Gastroesophageal sphincter (tissue), 4 donors: ENCODE measurements at places on chromosomes 1 and 21. TPM values are rescaled to one million over a fixed set of nuclear protein-coding genes. Genes with fewer than 3 reads are reported as not detected.

DNA sequence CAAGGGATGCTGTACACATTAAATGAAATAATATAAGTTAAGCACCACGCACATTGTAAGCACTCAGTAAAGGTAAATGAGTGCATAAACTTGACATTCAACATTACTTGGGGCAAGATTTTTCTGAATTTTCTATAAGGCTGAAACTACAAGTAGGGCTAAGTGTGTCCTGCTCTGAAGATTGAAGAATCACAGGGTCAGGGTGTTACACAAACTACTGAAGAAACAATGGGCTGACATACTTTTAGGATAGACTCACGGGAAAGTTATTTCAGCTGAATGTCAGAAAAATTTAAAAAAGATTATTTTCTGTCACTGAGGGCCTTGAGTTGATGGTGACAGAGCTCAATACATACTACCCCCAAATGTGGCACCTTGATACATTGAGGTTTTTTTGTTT, 644.2 kb upstream of the PLXNA2 start:
- ATAC-seq: no peak

OR6N1 gene
- total RNA-seq: not detected

GPA33 gene
- total RNA-seq: not detected

DNA sequence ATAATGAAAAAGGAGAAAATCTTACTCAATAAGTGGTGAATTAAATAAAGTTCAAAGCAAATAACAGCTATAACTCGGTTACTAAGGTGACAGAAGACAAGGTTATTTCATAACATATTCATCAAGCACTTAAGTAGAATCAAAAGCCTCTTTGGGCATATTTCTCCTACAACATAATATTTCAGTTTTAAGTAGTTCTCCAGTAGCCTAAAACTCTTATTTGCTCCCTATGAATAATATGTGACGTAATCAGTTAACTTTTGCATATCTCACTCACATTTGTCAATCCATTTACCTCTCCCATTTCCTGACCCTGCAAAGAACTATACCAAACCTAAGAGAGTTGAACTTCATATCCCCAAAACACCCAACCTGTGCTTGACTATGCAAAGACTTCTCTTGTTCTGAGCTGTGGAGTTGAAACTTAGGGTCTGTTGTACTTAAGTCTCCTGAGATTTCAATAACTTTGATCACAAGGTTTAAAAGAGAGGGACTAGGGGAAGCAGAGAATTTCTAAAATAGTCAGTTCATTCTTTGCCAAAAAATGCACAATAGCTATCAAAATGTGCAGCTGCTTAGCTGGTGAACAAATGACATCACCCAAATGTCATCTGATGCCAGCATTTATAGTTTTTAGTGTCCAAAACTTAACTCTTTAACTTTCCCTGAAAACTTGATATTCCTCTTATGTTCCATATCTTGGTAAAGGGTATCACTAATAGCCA, 37.2 kb downstream of the TTLL7 start:
- ATAC-seq: no peak

GRCh38 chr1:19738076-19738475, 61.6 kb downstream of the TMCO4 start:
- no peak for ATAC-seq

DNA sequence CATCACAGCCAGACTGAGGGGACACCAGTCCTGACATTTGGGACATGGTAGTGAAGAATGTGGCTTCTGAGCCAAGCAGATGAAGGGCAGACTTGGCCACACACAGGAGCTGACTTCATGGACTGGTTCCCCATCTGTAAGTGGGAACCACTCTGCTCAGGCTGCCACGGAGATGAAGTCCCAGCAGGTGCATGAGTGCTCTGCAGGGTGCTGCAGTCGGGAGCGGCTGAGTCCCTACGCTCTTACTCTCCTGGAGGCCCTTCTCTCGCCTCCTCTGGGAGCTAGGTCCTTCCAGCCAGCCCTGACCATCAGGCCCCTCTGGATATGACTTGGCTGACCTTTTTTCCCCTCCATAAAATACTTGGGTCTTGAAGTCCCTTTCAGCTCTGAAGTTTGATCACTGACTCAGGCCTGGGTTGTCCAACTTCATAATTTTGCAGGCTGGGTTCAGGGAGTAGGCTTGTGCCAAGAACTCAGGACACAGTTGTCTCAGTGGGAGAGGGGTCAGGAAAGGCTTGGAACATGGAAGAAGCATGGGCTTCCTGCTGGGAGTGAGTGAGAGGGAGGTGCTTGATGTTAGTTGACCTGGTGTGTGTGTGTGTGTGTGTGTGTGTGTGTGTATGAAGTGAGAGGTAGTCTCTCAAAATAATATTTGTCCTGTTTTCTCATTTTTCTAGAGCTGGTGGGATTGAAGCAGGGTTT, 21.0 kb upstream of the EPS8L3 start:
- no peak for ATAC-seq

TAL1 gene
- 3.0 TPM for total RNA-seq

RGS5 gene
- total RNA-seq: 415 TPM

DNA sequence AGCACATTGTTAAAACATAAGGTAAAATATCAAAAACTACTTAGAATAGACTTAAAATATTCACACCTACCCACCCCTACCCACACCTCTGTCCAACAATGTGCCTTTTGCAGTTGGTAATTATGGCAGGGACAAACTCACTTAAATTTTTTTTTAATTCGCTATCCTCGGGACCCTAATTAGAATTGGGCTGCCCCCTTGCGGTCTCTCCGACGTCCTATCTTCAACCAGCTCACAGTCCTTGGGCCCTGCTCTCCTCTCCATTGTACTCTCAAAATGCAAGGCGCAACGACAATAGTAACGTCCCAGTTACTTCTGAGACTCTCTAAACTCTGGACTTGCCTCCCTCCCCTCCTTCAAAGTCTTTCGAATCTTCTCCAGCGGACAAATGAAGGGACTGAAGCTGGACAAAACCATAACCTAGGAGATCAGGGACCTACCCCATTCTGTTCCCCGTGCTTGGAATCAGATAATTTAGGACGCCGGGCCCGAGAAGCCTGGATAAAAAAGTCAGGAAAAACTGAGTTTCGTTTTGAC, 1.1 kb upstream of the CIART start:
- ATAC-seq: peak; percentile 34

- no peak for ATAC-seq
Observed at GRCh38 chr21:44578371-44579055, 1.9 kb downstream of the KRTAP10-5 start.

DNA sequence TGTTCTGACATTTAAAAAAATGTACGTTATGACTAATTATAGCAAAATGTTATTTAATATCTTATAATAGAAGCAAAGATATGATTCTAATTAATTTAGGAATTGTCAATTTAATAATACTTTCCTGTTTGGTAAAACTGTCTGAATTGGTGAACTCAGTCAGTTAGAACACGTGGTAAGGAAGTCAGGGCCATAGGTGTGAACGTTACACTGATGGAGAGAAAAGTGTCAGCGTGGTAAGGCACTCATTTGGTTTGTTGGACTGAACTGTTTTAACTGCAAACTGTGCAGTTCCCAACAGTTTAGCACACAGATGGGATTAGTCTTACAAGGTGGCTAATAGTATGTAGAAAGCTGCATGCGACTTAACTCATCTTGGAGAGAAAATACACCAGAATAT, 102.9 kb downstream of the EPB41 start:
- ATAC-seq: no peak

GRCh38 chr1:234683127-234683860, 73.3 kb upstream of the IRF2BP2 start:
- no peak for ATAC-seq

DNA sequence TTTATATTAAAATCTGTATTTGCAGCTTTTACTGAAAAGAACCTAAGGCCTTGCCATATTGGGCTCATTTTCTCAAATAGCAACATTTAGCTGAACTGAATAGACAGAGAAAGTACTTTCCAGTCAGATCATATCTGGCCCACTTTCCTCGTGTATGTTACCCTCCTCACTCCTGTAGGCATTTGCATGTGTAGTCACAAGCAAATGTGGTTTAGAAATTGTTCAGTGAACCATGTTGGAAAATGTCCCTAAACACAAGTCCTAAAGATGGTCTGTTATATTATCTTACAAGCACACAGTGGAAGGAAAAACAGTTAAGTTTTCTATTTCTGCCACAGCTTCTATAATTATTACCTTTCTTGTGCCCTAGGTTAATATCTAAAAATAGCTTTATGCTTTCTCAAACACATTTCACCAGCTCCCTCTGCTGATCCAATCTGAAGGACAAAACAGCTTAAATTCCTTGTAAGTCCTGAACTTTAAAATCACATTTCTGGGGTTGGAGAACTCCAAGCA, 606 bp upstream of the FMO4 start:
- ATAC-seq: no peak

KMO gene
- total RNA-seq: 1.1 TPM

DNA sequence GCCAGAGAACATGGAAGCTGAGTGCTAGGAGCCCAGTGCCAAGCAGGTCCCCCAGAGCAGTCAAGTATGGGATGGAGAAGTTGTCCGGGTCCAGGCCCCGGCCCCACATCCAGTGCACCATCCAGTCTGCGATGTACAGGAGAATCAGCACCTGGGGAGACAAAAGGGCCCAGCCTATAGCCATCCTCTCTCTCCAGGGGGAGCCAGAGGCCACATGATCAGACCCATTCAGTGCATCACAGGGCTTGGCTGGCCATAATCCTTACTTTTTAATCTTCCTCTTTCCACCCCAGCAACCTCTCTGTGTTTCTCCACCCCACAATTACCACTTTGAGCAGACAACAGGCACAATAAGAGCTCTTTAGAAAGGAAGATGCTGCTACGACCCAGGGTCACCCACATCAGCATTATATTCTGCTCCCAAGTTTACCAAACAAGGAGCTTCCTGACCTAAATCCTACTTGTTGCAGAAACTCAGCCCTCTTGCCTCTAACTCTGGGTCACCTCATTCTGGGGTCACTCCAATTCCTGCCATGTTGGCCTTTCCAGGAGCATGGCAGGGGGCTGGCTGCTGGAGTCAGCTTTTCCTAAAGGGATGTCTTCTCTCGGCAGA, 16.4 kb upstream of the RAB29 start:
- peak; percentile 88 for ATAC-seq

DNA sequence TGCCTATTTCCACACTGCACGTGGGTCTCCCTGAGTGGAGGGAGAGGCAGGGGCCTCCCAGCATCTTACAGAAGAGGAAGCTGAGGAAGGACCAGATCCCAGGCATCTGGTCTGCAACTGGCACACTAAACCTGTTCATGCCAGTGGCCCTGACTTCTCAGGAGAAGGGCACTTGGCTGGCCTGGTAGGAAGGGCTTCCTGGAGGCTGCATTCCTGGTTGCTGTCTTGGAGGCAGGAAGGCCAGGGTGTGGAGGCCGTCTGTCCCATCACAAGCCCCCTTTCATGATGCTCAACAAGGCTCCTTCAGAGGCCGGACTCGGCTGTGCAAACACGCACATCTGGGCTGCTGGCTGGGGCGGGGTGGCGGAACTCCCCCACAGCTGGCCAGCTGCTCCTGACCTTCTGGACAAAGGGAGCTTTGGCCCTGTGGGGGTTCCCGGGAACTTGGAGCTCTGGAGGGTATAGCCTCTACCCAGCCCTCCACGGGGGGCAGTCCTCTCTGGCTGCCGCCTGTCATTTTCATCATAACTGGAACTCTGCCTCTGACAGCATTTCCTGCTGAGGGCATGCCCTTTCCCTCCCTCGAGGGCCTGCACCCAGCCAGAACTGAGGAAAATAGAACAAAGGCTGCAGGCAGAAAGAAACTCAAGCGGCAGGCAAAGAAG, 39.2 kb upstream of the POU3F1 start:
- no peak for ATAC-seq

GRCh38 chr1:185912504-185912903, 178.3 kb downstream of the HMCN1 start:
- no peak for ATAC-seq

DNA sequence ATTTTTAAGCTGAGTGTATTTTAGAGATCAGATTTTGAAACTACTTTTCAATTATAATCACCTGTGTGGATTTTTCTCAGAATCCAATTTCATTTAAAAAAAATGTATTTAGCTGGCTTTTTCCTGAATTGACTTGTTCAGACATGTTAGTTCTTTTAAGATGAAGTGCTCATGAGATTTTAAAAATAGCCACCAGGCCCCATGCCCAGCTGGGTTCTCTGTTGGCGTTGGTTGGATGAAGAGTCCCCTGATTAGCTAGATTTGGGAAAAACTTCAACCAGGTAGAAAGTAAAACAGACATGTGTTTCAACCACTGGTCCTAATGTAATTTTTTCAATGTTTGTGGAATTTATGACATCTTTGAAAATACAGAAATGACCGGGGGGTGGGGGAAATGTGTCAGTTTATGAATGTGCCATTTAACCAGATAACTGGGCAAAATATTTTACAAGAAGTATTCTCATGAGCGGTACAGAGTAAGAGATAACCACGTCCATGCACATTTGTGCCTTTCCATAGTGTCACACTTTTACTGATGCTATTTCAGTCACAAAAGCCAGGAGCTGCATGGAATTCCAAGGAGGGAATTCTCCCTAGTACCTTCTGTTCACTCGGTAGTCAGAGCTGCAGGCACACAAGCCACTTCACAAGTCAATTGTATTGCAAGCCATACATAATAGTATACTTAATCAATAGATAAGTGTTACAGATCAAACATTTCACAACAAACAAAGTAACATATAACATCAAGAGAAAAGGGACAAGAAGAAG, 51.1 kb downstream of the KCNK1 start:
- ATAC-seq: no peak

- ATAC-seq: no peak
Observed at GRCh38 chr1:20823845-20824244, 36.7 kb upstream of the HP1BP3 start.

PRMT6 gene
- 12.1 TPM for total RNA-seq

- ATAC-seq: no peak
Observed at GRCh38 chr1:201672685-201673084, 133.8 kb downstream of the NAV1 start.

DNA sequence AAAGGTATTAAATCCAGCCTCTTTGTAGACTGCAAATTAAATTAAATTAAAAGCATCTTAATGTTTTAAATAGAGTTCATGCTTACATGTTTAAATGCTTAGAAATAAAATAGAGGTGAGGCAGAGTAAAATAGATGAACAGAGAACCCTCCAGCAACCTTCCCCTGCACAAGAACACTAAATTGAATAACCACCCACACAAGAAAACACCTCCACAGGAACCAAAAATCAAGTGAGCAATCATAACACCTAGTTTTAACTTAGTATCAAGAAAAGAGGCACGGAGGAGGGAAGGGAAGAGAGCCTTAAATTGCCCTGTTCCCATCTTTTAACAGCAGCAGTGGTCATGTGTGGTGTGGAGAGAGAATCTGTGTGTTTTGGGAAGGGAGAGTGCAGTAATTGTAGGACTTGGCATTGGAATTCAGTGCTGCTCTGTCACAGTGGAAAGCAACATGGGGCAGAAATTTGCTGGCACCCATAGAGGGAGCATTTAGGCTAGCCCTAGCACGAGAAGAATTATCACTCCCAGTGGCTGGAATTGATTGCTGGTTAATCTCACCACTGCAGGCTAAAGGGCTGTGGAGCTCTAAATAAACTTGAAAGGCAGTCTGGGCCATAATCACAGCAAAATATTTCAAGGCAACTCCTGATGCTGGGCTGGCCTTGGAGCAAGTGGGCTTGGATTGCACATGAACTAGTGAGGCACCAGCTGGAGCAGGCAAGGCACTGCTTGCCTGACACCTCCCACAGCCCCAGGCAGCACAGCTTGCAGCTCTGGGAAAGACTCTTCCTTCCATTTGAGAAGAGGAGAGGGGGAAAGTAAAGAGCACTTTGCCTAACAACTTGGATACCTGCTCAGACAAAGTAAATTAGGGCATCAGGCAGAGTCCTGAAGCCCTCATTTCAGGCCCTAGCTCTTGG, 1478.8 kb downstream of the NCAM2 start:
- ATAC-seq: no peak
